ENCODE measurements at places on chromosomes 5 and 9.

DNA sequence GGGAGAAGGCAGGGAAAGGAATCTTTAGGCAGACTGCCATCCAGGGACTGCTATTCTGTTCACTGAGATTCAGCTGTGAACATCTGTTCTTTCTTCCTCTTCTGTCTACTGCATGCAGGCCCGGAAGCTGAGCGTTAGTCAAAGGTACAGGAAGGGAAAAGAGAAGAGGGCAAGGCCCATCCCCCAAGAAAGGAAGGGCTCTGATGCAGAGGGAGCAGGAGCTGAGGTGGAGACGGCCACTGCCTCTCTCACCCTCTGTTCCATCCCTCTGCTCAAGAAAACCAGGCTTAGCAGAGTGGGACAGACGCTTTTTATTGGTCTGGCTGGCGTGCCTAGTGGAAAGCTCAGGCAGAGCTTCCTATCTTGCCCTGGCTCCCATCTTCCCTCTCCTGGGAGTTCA is 57.6 kb downstream of the PFDN1 start:
- DNase-seq = no peak

DNA sequence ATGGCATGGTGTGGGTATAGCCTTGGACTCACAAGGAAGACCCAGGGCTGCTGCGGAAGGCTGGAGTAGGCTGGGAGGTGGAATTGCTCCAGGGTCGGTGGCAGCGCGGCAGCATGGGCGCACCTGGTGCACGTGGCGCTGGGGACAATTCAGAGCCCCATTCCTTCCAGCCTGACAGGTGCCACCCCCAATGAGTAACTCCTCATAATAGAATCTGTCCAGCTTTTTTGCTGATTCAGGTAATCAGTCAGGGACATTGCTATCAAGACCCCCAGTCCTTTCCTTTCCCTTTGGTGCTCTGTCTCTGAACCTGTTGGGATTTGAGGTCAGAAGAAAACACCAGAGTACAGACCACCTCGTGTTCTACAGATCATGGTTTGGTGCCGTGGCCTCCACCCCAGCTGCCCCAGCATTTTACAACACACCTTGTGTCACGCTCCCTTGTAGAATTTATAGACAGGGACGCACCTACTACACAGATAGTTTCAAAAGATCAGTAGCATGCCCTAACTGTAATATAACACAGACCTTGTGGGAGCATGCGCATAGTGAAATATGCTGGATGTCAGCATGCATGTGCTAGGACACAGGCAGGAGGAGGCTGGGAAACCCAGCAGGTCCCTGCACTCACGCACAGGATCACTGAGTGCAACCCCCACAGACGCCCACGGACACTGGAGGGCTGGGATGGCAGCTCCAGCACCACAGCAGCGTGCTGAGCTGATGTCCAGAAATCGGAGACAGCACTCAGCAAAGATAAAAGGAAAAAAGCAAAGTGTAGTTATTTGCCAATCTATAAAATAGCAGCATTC is 47.9 kb upstream of the CTSL start:
- no peak for DNase-seq

DNA sequence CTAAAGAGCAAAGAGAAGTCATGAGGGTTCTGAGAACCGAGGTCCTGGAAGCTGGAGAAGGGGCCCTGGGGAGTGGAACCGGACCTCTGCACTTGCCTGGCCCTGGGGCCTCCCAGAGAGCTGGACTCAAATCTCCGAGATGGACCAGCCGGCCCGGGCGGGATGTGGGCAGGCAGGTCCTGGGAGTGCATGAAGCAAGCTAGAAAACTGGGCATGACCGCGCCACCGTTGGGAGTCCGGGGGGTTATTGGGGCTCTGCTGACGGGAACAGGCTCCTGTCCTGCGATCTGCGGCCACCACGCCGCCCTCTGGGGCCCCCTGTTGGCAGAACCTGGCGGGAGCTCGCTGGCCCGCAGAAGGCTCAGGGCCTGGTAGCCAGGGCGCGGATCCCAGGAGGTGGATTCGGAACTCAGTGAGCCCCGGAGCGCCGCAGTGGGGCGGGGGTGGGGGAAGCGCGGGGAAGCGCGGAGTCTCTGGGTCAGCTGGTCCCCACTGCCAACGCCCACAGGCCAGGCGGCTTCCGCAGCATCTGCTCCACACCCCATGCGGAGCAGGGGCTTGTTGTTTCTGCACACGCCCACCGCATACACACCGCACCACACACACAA is 150.6 kb downstream of the ERCC6L2 start:
- no peak for DNase-seq

DNA sequence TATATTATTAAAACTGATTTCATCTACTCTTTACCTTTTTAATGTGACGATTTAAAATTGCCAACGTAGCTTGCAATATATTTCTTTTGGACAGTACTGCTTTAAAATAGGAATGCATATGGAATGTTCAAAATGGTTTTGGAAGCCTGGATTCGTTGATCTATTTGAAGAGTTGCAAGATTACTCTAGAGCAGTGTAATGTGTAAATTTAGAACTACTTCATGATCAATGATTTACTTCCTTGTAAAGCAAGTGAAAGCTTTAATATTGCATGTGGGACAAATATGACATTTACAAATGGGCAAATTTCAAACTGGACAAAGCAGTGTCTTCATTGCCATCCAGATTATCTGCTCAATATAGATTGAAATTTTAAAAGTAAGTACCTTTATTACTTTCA is 38.3 kb downstream of the PARP8 start:
- DNase-seq = no peak
